ENCODE measurements at places on chromosomes 6 and 20.

GRCh38 chr20:32343439-32343838 lies 14.7 kb upstream of the ASXL1 start:
- no peak for DNase-seq

DNA sequence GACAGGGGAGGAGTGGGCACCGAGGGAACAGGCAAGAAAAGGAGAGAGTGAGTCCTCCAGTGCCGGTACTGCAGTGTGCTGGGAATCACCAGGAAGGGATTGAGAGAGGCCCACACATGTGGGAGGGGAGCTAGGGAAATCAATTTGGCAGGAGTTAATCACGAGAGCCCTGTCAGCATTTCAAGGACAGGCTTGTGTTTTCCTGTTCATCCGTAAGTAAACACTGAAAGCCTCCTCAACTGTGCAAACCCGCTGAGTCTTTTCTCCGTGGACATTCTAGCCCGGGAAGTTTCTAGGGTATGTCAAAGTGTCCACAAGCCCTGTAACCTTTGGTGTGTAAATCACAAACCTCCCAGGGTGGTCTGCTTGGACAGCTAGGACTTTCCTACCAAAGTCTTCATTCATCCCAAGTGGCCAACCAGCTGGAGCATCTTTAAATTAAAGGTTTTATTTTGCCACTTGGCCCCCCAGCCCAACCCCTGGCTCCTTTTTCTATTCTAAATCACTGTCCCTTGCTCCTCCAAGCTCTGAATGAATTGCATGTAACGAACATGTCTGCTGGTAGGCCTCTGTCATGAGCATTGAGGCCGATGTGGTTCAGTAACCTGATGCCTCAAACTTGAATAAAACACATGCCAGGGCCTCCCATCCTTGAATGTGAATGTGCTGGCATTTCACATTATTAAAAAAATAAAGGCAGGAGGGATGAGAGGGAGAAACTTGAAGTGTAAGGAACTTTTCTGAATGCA lies 149.1 kb downstream of the ZNF217 start:
- DNase-seq, result no peak

DNA sequence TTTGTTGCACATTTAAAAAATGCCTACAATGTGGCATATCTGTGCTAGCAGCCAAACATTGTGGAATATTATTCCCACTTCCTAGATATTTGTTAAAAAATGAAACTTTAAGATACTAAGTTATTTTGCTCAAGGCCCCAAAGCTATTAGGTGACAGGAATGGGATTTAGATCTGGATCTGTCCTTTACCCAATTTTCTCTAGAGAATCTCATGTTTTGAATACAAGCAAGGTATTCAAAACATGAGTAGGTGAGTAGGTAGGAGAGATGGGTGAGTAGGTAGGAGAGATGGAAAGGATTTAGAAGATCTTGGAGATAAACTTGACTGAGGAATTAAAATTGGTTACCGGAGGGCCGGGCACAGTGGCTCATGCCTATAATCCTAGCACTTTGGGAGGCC lies 61.2 kb upstream of the AKIRIN2 start:
- no peak for DNase-seq

- DNase-seq, result no peak
Observed at GRCh38 chr6:32517654-32518445, 12.2 kb downstream of the HLA-DRB5 start.

DNA sequence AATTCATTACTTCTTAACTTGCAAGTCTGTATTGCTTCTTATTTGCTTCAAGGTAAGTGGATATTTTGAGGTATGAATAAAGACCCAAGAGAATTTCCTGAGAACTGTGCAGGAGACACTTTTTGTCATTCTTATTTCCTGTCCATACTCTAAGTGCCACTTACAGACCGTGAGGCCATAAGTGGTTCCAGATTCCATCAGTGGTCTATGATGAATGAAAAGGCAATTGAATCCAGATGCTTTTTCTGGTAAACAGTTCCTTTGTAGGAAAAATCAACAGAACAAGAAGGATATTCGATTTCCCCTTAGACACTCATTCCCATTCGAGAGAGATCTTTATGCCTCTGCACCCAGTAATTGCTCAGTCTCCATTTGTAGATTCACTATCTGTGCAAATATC lies 58.3 kb upstream of the PDE10A start:
- no peak for DNase-seq

DNA sequence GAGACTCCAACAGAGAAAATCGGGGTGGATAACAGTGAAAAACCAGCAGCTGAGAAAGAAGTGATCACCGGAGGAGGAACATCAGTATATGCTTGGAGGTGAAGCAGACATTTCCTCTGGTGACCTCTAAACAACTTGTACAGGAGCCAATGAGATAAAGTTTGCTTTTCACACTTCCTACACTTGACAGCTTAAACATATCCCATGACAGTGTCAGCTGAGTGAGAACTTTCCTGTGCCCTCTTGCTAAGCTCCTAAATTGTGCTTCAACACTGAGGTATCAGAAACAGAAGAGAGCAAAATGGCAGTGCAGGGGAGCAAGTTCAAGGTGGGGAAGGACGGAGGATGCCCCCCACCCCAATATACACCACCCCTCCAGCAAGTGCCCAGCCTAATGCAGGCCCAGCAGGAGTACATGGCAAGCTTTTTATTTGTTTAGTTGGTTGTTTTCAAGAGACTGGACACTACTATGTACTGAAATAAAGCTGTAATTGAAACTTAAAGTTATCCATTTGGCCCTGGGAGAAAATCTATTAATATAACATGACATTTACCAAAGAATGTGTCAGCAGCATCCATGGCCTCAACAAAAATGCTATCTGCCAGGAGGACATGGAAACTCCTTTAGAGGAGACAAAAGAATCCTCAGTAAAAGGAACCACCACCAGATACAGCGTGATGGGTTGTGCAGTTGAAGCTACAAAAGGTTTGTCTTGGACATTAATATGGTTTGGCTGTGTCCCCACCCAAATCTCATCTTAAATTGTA lies 540.2 kb downstream of the PRKN start:
- no peak for DNase-seq

DNA sequence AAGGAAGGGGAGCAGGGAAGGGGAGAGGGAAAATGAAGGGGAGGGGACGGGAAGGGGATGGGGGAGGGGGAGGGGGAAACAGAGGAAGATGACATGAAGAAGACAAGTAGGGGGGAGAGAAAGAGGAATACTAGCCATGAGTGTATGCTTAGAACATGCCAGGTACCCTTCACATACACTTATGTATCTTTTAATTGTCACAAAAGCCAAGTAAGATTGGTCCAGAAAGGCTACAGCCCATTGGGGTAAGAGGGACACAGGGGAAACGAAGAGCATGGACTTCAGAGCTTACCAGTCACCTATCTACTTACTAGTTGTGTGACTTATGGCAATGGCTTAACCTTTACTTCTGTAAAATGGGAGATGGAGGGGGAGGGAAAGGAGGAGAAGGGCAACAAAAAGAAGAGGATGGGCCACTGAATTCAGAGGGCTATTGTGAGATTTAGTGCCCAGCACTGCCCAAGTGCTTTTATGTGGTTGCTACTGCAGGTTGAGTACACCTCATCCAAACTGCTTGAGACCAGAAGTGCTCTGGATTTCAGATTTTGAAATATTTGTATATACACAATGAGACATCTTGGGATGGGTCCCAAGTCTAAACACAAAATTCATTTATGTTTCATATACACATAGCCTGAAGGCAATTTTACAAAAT lies 90.3 kb downstream of the ARHGAP18 start:
- no peak for DNase-seq

DNA sequence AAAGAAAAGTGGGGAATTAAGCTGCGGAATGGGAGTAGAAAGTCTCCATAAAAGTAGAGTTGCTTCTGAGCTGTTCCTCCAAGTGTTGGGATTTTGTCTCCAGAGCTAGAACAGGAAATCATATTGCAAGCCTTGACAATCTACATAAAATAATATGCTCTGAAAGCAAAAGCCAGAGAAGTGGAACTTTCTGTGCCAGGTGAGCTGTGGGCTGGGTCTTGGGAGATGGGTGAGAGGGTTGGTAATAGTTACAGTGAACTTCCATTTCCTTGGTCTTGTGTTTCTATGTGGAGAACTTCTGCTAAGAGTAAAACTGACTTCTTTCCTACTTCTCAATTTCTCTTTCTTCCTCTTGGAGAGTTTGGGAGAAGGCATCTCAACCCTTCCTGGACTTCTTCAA lies 6.3 kb upstream of the HMGN4 start:
- DNase-seq, result no peak

- no peak for DNase-seq
Observed at GRCh38 chr6:33590531-33591198, 10.6 kb upstream of the BAK1 start.

- no peak for DNase-seq
Observed at GRCh38 chr6:7523922-7524321, 17.5 kb upstream of the DSP start.

DNA sequence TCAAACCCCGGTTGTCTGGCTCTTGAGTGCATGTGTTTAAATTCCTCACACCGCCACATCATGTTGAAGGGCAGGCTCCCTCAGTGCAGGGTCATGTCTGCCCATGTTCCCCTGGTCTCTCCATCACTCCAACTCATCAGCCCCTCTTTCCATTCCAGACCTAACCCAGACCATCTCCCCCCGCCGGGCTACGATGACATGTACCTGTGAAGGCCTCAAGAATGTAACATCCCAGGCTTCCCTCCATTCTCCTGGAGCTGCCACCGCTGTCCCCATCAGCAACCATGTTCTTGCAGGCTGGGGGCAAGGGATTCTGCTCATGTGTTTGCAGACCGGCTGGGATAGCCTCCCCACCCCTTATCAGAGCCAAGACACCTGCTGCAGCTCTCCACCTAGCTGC lies 19.9 kb downstream of the TMEM74B start:
- no peak for DNase-seq

DNA sequence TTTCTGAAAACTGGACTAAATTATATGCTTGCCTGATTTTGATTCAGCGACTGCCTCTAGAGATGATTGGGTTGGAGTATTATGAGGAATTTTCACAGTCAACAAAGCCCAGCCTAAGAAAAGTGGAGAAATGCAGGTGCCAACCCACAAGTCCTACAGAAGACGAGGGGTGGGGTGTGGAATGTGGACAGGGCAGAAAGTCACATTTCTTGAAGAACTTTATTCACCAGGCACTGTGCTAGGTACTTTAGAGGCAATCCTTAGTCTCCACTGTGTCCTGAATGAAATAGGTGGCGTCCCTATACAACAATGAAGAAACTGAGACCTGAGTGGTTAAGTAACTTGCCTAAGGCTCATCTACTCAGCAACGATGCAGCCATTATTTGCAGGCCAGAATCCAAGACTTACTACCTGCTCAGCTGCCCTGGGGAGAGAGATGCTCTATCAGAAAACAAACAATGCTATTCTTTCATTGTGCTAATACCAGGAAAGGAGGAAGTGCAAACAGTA lies 106.3 kb downstream of the RNF144B start:
- no peak for DNase-seq

GRCh38 chr6:347232-347631 lies 44.3 kb upstream of the IRF4 start:
- no peak for DNase-seq

- DNase-seq, result no peak
Observed at GRCh38 chr6:17469006-17469832, 75.8 kb downstream of the CAP2 start.

DNA sequence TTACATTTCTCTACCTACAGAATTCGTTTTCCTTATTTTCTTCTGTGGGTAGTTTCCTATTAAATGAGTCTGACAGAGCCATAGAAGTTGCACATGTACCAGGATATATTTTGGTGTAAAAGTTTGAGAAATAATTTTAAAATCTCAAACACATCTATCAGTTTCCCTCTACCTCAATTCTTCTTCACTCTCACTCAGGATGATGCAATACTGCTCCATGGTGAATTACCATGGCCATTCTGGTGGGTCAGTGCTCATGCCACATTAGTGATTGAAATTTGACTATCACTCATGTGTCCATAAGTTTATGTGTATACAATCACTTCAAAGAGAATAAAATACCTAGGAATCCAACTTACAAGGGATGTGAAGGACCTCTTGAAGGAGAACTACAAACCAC lies 151.7 kb downstream of the ARHGAP18 start:
- no peak for DNase-seq

DNA sequence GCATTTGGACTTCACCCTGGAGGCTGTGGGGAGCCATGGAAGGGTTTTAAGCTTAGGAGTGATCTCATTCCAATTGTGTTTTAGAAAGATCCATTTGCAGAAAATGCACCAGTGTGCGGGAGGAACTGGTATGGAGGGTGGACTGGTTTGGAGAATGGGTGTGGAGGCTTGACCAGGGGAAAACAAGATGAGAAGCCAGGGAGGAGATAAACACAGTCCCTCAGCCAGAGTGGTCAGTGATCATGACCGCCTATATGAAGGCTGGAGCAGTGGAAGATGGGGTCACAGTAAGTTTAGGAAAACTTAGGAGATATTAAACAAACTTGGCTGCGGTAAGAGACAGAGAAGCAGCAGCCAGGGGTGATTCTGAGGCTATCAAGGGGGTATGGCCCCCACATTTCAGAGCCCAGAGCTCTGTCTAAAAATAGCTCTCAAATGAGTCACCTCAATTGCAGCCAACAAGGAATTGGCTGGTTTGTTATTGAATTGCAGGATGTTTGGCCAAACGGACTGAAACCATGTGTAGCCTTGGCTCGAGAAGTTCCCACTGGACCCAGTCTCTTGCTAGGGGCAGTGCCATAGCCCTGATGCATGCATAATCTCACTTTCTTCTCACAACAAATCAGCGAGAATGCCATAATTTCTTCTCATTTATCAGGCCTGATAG lies 159.9 kb upstream of the TOP1 start:
- peak; percentile 42 for DNase-seq

- no peak for DNase-seq
Observed at GRCh38 chr6:12136905-12137304, 124.8 kb downstream of the HIVEP1 start.

- DNase-seq, result no peak
Observed at GRCh38 chr6:156731396-156731795, 45.8 kb upstream of the ARID1B start.

DNA sequence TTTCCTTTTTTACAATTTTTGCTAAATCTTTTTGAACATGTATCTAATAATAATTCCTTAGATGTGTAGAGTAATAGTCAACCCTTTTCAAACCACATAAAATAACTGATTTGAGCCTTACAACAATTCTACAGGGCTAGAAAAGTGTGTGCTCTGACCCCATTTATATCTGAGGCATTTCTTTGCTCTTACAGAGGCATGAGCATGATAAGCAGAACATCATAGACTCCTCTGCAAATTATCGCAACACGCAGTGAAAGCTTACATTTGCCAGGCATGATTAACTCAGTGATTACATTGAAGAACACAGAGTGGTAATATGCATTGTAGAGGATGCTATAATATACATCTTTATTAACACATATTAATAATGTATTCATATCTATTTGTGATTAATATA lies 120.4 kb downstream of the SIM1 start:
- DNase-seq, result no peak

DNA sequence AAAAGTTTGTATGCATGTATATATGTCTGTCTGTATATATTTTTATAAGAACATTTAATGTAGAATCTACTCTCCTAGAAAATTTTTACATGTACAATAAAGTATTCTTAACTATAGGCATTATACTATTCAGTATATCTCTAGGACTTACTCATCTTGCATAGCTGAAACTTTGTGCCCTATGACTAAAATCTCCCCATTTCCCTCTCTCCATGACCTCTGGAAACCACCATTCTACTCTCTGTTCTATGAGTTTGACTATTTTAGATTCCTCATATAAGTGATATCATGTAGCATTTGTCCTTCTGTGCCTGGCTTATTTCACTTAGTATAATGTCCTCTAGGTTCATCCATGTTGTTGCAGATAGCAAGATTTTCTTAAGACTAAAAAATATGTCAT lies 205.1 kb upstream of the SMLR1 start:
- no peak for DNase-seq

GRCh38 chr6:113645986-113646385 lies 211.2 kb upstream of the MARCKS start:
- no peak for DNase-seq

Measured in hippocampal formation (tissue), 2 donors.